ENCODE measurements at places on chromosomes 6 and 20.

DNA sequence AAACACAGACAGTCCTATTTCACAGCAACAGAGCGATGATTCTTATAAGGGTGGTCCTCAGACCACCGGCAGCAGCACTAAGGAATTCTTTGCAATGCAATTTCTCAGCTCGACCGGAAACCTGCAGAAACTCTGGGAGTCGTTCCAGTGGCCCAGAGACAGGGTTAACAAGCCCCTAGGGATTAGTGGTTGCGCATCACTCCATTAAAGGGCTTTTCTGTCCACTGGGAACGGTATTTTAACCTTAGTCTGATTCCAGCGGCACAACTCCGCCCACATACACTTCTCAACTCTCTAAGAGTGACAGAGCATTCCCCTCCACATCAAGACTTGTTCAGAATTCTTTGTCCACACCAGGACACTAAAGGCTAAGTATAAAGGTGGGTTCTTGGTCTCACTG is 341.5 kb downstream of the TFAP2A start:
- DNase-seq: no peak

GRCh38 chr6:75752365-75752764 is 3.3 kb downstream of the MYO6 start:
- DNase-seq: no peak

DNA sequence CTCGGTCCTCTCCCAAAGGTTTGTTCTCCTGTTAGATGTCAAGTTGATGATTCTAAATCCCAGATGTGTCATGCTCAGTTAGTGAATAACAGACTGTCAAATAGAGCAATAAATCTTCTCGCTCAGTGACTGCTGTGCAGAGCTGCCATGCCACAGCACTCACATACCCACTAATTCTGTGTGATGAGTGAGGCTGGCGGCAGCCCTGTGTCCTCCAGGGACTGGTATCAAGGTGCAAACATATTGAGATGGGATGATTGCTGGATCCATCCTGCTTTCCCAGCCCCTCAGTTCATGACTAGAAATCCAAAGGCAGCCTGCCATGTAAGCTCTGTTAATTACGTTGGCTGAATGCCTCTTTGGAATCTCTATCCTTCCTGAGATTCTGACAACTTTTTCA is 103.9 kb downstream of the OLIG3 start:
- DNase-seq: no peak

- DNase-seq: no peak
These were observed 194.0 kb downstream of the GMPR start for GRCh38 chr6:16432075-16433032.

GRCh38 chr6:147621263-147621662 is 112.8 kb downstream of the SAMD5 start:
- peak; percentile 98 for DNase-seq

GRCh38 chr6:112481211-112481610 is 134.1 kb downstream of the RFPL4B start:
- no peak for DNase-seq

GRCh38 chr6:40532349-40533000 is 54.7 kb downstream of the LRFN2 start:
- no peak for DNase-seq
